ENCODE measurements at places on chromosomes 11 and 22. TPM values are rescaled to one million over a fixed set of nuclear protein-coding genes. Genes with fewer than 3 reads are reported as not detected.

GRCh38 chr11:113014262-113015097 lies 53.3 kb downstream of the NCAM1 start:
- DNase-seq, result peak; percentile 28

DNA sequence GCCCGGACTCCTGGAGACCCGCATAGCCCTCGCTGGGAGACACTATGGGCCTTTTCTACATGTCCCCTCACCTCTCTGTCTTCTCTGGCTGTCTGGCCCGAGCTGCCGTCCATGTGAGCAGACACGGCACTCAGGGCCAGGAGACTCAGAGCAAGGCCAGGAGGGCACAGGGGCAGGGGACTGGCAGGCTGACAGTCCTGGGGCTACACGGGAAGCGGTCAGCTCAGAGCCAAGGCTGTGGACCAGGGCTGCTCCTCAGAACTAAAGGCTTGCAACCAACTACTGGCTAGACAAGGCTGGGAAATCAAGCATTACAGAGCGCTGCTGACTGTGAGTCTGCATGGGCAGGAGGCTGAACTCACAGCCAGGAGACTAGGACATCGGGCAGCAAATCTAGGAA lies 56.1 kb upstream of the CDON start:
- no peak for DNase-seq

GRCh38 chr11:98572941-98573340 lies 447.8 kb upstream of the CNTN5 start:
- no peak for DNase-seq

OR4A16 gene
- not detected for polyA plus RNA-seq
